ENCODE measurements at places on chromosomes 2 and 18. TPM values are rescaled to one million over a fixed set of nuclear protein-coding genes. Genes with fewer than 3 reads are reported as not detected.

The TRABD2A gene
- total RNA-seq = 0.84 TPM

- no peak for DNase-seq
Measured at GRCh38 chr2:20111311-20112131, 60.1 kb upstream of the LAPTM4A start.

GRCh38 chr2:47065343-47065742, 89.8 kb downstream of the STPG4 start:
- DNase-seq = no peak

GRCh38 chr2:233400961-233401360, 46.7 kb downstream of the DGKD start:
- DNase-seq = no peak

GRCh38 chr2:186460465-186460864, 25.6 kb upstream of the ZC3H15 start:
- DNase-seq = no peak

DNA sequence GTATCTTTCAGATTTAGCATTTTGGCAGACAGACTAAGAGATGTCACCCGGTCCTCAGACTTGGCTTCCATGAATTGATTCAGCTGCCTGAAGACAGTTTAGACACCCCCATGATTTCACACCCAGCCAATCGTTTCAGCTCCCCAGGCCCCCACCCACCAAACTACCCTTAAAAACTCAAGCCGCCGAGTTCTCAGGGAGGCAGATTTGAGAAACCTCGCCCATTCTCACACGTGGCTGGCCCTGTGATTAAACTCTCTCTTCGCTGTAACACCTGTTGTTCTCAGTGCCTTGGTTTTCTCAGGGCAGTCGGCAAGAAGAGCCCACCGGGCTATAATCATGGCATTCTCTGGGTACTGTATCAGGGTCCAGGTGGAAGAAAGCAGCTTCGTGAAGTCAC, 35.2 kb downstream of the UXS1 start:
- no peak for DNase-seq

DNA sequence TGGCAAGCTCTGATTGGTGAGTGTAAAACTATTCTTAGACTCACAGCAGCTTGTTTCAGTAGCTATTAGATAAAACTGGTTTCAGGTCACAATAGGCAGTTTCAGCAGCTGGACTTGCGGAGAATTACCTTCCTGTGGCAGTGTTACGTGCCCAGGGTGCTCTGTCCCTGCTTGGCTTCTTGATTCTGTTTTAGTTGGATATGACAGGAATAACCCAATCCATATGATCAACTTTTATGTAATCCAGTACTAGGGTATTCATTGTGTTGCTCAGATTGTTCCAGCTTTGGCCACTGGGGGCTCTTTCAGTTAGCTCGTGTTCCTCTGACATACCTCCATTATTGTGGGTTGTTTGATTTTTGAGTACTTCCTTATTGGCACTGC, 43.1 kb downstream of the INPP4A start:
- DNase-seq = no peak

- DNase-seq = no peak
Measured at GRCh38 chr18:7748251-7749007, 181.3 kb downstream of the PTPRM start.

- DNase-seq = no peak
Measured at GRCh38 chr2:173346035-173346434, 8.6 kb upstream of the CDCA7 start.

DNA sequence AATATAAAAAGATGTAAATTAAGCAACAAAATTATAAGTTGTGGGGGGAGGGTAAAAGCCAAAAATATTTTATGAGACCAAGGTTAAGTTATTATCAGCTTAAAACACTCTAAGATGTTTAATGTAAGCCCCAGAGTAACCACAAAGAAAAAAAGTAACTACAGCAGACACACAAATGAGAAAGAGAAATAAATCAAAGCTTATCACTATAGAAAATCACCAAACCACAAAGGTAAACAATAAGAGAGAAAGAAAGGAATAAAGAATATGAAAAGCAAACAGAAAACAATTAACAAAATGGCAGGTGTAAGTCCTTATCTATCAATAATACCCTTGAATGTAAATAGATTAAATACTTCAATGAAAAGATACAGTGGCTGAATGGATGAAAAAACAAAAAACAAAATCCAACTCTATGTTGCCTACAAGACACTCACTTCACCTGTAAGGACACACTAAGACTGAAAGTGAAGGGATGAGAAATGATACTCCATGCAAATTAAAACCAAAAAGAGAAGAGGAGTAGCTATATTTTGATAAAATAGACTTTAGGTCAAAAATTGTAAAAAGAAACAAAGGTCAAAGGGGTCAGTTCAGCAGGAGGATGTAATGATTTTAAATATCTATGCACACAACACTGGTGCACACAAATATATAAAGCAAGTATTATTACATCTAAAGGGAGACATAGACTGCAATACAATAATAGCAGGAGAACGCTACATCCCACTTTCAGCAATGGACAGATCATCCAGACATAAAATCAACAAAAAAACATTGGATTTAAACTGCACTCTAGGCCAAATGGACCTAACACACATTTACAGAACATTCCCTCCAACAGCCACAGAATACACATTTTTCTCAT, 80.7 kb downstream of the PTPN2 start:
- DNase-seq = no peak

GRCh38 chr2:28173377-28173776, 219.3 kb upstream of the FOSL2 start:
- no peak for DNase-seq

DNA sequence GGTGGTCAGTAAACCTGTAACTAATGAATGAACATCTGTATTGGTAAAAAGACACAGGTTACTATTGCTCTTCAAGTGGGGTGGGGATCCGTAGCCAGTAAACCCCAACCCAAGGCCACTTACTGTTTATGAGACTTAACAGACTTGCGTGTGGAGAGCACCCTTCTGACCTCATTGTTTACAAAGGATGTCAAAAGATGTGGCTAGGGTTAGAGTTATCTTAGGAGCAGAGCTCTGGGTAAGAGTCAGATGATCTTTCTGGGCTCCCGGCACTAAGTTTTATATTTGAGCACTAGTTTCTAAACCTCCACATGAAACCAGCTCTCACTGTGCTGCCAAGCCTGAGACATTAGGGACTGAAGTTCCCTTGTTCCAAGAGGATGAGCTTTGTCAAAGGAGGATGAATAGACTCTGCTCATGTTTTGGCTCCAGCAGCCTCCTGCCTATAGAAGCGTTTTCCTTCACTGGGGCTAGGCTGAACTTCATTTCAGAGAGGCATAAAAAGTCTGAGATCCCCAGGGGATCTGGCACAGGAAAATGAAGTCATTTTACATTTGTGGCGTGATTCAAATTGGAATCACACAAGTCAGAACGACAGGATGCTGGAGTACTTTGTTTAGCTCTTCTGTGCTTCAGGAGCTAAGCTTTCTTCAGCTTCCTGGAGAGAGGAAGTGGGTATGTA, 403.1 kb upstream of the TRIB2 start:
- no peak for DNase-seq

The RSAD2 gene
- 1.0 TPM for total RNA-seq

GRCh38 chr18:45328811-45329210, 286.5 kb upstream of the SLC14A2 start:
- no peak for DNase-seq

The FSIP2 gene
- 10.1 TPM for total RNA-seq

- no peak for DNase-seq
Measured at GRCh38 chr2:33411765-33412164, 64.7 kb upstream of the RASGRP3 start.

DNA sequence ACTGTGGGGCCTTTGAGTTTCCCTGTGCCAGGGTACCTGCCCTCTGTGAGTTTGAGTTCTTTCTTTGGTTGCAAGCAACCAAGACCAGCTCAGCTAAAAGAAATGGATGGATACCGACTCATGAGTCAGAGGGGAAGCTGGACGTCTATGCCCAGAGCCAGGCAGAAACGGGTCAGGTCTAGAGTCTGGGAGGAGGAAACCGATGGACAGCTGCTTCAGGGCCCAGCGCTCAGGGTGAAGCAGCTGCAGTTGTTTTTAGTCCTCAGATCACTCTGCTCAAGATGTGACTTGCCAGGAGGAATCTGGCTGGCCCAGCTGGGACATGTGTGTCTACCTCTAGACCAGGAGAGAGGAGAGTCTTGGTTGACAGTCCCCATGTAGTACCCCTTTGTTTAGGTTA, 10.1 kb upstream of the TYMS start:
- no peak for DNase-seq

GRCh38 chr2:101480764-101481163, 5.9 kb upstream of the RFX8 start:
- no peak for DNase-seq

- no peak for DNase-seq
Measured at GRCh38 chr2:118169359-118170005, 81.2 kb downstream of the INSIG2 start.

- DNase-seq = no peak
Measured at GRCh38 chr18:78838183-78838582, 141.4 kb upstream of the SALL3 start.

- DNase-seq = no peak
Measured at GRCh38 chr2:168006498-168006897, 240.9 kb downstream of the STK39 start.

The CTLA4 gene
- total RNA-seq = 1.3 TPM

DNA sequence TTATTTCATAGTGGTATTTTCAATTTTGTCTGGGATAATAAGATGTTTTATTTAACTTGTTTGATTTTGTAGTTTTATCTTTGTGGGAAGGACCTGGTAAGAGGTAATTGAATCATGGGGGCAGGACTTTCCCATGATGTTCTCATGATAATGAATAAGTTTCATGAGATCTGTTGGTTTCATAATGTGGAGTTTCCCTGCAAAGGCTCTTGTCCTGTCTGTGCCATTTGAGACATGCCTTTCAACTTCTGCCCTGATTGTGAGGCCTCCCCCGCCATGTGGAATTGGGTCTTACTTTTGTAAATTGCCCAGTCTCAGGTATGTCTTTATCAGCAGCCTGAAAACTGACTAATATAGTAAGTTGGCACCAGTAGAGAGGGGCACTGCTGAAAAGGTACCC, 77.8 kb upstream of the ARHGAP15 start:
- no peak for DNase-seq

The AFF3 gene
- total RNA-seq = 20.9 TPM

The CXCR2 gene
- total RNA-seq = not detected

The LOXHD1 gene
- total RNA-seq = not detected

The TXNDC2 gene
- not detected for total RNA-seq

The EFR3B gene
- total RNA-seq = 41.2 TPM

DNA sequence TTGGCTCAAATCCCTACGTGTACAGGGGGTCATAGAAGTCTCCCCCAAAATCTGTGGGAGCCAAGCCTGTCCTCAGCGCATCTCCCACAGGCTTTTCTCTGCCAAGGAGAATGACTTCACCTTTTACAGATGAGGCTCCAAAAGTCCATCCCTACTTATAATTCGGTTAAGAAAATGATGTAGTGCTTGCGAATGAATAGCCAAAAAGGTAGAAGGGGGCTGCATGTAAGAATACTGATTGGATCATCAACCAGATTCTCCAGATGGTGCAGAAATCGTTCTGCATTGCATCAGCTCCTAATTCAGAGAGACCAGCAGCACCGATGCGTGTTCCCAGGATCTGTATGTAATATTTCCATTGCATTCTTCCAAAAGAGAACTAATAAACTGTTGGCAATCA, 91.9 kb downstream of the EPHA4 start:
- DNase-seq = no peak

DNA sequence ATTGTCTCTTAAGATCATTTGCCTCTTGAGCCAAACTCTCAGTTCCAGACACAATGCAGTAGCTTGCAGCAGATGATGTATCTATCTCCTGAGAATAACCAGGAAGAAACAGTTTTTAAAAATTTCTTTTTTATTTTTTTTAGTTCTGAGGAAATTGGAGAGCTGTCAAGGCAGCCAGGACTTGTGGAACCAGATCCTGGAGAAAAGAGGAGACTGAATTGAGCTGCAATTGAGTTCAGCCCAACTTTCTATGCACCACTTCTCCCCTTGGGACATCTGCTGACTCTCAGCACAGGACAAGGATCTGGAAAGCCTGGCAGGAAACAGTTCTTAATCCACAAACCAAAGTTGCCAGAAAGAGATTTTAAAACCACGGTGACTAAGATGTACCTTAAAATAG, 13.5 kb upstream of the CSRNP3 start:
- no peak for DNase-seq

The ATP6V1B1 gene
- total RNA-seq = 4.6 TPM

GRCh38 chr18:21636769-21637168, 24.7 kb downstream of the SNRPD1 start:
- DNase-seq = no peak

GRCh38 chr18:48892146-48892855, 58.5 kb downstream of the SMAD7 start:
- DNase-seq = no peak

The NEU4 gene
- total RNA-seq = 0.14 TPM

DNA sequence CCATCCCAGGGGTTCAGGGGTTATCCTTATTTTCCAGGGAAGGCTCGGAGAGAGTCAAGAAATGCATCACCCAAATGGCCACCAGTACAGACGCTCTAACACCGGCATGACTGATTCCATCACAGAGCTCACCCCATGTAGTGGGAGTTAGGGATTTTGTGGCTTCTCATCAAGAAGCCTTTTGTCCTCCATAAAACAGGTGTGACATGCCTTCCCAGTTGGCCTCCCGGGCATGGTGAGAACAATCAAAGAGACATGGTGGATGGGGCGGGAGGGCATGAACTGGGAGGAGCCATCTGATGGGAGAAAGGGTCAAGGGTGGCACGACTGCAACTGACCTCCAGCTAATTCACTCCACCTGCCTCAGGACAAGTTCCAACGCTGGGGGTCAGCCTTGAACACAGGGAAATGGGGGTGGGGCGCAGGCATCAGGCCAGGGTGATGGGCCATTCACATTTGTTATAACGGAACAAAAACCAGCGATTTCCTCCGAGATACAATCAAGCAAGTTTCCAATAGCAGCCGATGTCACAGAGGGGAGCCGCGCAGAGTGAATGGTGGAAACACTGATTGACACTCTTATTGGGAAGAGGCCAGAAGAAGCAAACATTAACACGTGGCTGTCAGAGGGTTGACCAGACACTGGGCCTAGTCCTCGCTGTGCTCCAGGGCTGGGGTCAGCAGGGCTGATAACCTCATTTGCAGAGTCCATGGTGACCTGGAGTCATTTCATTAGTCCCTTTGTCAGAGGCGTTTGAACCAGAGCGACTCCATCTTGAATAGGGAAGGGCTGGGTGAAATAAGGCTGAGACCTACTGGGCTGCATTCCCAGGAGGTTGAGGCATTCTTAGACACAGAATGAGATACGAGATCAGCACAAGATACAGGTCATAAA, 80.5 kb upstream of the HPCAL1 start:
- DNase-seq = no peak

- no peak for DNase-seq
Measured at GRCh38 chr2:88747990-88748389, 56.5 kb downstream of the RPIA start.

DNA sequence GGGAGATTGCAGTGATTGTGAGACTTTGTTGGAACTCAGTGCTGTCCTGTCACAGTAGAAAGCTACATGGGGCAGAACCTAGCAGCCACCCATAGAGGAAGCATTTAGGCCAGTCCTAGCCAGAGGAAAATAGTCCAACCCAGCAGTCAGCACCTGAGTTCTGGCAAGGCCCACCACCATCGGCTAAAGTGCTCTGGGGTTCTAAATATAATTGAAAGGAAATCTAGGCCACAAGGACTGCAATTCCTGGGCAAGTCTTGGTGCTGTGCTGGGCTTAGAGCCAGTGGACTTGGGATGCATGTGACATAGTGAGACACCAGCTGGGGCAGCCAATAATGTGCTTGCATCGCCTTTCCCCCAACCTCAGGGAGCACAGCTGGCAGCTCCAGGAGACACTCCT, 28.9 kb upstream of the ACTR2 start:
- DNase-seq = no peak

GRCh38 chr2:43333656-43334144, 107.3 kb upstream of the ZFP36L2 start:
- DNase-seq = no peak

The SLC16A14 gene
- 14.2 TPM for total RNA-seq
